ENCODE measurements at places on chromosomes 3 and 15.
A peak's percentile ranks its signal among the peaks of the same experiment; 100 is the strongest.

GRCh38 chr3:191985691-191986090, 524.7 kb downstream of the PYDC2 start:
- DNase-seq = no peak

GRCh38 chr3:53533472-53533871, 39.1 kb downstream of the CACNA1D start:
- no peak for DNase-seq

GRCh38 chr15:47506329-47507100, 210.8 kb upstream of the SEMA6D start:
- DNase-seq = no peak

GRCh38 chr3:157045238-157045850, 114.6 kb downstream of the CCNL1 start:
- no peak for DNase-seq

DNA sequence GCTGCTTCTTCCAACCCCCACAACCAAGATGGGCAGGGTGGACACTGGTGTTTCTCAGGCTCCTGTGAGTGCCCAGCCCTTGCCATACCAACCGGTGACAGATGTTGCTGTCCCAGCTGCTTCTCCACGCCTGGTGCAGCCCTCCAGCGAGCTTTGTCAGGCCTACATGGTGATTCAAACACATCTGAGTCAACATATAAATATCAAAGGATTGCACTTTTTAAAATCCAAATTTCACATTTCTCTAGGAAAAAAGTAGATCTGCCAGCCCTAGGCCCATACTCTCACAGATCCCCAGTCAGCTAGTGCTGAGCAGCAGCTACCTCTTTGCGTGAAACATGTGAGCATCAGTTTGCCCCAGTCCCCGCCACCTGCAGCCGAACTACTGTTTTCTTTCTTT, 52.7 kb downstream of the RPN1 start:
- no peak for DNase-seq

DNA sequence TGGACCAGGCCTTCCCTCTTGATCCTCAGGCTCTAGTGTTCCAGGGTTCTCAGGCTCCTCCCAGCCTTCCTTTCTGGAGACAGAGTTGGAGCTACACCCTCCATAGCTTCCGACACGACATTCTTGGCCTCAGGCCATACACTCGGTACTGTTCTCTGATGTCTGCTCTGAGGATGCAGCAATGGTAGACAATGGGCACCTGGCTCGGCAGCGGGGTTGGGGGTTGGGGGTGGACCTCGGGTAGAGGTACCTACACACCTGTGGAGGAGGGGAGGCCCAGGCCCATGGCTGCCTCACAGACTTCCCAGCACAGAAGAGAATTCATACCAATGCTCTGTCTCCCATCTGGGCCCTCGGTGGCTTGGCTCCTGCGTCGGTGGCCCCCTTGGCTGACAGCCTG, 21.4 kb downstream of the CCDC13 start:
- DNase-seq = peak; percentile 19
